T47D (cell line): ENCODE measurements at places on chromosomes 7 and 10.

- peak; percentile 57 for DNase-seq
These were observed 232.1 kb downstream of the PTPRN2 start for GRCh38 chr7:158355456-158356065.

DNA sequence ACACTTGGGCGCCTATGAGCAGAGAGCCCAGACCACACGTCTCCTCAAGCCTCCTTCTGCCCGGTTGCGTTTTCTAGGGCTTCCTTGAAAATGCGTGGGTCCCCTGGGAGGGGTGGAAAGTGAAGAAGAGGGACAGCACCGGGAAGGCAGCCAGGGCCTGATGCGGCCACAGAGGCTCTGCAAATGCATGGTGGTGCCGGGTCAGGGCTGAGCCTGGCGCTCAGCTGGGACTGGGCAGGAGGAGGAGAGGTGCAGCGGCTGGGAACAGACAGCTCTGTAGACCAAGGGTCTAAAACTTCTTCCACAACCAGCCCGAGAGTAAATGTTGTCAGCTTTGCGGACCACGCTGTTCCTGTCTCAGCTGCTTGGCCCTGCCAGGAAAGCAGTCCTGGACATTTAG lies 1.6 kb downstream of the DPYSL4 start:
- no peak for DNase-seq

DNA sequence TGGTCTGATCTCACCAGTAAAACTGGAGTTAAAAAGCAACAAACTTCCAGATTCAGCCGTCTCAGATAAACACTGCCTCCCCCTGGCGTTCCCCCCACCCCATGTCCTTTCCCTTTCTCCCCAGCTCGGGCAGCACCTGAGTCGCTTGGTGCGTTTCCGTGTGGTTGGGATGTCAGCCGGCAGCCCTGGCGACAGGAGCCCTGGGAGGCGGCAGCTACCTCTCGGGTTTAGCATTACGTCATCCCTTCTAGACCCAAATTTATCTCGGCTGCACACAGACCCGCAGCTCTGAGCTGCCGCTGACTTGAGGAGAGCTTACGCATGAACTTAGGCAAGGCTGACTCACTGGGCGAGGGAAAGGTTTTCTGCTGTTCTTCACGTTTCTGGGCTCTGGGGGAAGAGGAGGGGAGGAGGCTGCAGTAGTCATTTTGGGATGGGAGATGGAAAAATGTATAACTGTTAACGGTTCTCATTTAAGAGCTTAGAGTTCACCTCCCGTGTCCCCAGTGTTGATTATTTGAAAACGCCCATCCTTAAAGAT lies 14.4 kb downstream of the MXI1 start:
- peak; percentile 7 for DNase-seq

- no peak for DNase-seq
These were observed 73.1 kb downstream of the MDH2 start for GRCh38 chr7:76121044-76121443.

DNA sequence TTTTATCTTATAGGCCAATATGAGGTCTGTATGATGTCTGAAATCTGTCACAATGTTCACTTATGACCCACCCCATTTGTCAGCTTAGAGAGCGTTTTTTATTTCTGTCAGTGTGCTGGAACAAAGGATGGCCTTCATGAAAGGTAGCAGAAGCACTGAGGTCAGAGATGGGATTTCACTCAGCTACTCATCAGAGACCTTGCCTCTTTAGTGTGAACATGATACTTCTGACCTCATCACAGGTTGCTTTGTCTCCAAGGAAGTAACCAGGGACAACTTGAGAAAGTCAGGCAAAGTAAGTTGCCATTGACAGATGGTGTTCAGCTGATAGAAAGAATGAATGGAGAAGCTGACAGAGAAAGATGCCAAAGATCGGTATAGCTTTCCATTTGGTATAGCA lies 16.3 kb downstream of the YAE1 start:
- DNase-seq, result no peak

GRCh38 chr7:155792315-155792960 lies 19.8 kb downstream of the SHH start:
- DNase-seq, result no peak

DNA sequence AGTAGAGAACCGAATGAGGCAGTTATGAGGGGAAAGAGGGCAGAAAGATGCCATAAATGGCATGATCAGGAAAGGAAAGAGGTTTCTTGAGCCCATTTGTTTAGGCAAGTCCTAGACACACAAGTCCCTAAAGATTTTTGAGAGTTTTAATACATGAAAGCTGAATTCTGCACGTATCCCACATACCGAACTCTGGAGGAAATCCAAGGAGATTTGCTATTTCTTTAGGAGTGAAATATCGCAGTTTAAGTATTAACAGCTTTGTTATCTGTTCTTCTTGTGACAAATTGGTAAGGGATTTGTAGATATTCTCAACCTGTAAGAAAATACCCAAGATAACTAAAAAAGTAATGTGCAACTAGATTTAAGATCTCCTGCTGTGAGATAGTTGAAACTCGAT lies 23.7 kb upstream of the CUBN start:
- DNase-seq, result no peak
